ENCODE measurements at places on chromosomes 4 and X.

- DNase-seq: no peak
These were observed 129.9 kb downstream of the SPRY1 start for GRCh38 chr4:123526511-123526910.

DNA sequence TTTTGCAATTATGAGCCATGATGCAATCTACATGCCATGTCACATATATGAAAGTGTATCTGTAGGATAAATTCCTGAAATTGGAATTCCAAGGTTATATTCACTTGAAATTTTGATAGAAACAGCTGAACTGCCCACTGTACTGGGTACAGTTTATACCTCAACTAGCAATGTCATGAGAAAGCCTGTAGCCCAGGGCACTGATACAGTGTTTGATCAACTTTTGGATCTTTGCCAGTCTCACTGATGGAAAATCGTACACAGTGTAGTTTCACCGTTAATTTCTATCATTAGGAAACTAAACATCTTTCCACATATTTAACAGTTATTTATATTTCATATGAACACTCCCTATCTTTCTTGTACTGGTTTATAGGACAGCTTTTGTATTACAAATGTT is 34.2 kb downstream of the TAPT1 start:
- DNase-seq: no peak

DNA sequence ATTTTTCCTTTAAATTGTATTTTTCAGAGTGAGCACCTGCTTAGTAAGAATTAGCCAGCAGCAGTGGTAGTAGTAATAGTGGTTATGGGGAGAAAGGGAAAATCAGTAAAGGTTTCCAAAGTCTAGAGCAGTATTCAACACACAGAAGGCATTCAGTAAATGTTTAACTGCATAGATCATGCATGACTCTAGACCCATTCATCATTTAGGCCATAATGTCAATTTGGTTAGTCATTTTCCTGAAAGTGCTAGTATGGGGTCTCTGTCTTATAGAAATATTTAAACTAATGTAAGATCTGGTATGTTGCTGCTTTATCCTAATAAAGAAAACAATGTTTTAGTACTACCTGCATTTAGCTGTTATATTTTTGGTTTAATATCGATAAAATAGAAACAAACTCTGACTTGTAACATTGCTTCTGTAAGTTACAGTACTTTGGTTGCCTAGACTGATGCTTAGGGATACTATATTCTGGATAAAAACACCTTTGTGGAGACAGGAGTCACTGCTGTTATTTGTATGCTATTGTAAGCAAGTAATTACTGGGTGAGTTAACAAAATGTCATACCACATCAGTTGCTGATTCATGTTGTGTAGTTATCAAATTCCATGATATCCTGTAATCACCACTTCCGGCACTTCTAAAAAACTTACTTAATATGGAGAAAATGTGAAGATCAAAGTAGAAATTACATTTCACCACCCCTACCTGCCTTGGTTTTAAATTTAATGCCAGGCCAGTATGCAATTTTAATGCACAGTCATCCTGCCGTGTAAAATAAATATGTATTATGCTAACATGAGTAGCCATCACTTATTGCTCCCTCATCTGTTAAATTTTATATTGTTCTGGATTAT is 115.8 kb upstream of the BMPR1B start:
- DNase-seq: no peak

DNA sequence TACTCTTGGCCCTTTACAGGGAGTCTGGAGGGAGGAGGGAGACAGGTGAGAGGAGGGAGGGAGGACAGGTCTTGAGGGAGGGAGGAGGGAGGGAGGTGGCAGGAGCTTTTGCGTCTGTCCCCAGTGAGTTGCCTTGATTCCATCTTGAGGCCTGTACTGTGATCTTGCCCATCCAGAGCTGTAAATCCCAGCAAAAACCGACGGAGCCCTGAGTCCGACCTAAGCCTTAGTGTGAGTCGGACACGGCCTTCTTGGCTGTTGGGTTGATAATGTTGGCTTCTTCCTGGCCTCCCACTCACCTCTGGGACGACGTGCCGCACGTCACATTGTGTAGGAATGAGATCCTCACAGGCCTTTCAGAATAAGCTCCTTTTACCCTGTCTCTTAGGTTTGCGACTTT is 72.5 kb downstream of the RGS12 start:
- DNase-seq: no peak

DNA sequence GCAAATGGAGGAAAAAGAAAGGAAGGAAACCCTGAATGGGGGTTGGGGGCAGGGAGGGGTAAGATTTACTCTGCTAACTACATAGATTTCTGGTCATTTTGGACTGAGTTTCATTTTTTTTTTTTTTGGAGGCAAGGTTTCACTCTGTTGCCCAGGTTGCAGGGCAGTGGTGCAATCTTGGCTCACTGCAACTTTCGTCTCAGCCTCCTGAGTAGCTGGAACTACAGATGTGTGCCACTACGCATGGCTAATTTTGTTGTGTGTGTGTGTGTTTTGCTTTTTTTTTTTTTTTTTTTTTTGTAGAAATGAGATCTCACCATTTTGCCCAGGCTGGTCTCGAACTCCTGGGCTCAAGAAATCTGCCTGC is 223.5 kb downstream of the APBB2 start:
- DNase-seq: no peak

DNA sequence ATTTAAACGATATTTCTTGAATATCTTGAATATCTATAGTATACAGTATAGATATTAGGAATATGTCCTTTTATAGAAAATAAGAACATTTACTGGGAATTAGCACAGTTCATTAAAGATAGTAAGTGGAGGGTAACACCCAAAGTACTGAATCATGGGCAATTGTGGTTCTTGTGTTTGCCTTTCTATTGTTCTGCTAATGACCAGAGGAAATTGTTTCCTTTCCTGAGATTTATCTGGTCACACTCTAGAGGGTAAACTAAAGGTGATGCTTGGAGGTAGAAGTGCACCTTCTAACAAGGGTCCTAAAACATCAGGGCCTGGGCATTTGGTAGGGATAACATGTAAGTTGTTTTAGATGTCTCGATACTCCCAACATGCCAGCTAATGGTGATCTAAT is 241.3 kb upstream of the SFRP2 start:
- DNase-seq: no peak

DNA sequence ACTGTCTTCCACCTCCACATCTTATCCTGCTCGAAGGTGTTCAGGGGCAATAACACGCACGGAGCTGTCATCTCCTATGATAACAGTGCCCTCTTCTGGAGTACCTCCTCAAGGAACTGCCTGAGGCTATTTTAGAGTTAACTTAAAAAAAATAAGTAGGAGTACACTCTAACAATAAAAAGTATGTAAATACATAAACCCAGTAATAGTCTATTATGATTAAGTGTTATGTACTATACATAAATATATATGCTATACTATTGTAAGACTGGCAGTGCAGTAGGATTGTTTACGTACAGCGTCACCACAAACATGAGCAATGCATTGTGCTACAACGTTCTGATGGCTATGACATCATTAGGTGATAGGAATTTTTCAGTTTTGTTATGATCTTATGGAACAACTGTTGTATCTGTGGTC is 34.5 kb upstream of the TLR2 start:
- DNase-seq: no peak

DNA sequence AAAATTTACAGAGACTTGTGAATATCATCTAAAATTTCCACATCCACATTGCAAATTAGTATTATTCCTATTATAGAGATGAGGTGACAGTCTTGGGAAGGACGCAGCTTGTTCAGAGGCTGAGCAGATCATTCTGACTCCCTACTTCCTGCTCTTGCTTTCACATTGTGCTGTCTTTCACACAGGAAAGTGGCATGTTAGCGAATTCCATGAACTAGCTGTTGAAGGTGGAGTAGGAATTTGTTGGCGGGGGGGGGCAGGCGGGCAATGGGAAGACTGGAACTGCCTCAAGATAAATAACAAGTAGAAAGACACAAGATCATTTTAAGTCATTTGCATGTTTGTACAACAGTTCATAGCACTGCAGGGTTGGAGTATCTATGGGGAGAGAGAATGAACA is 2.3 kb downstream of the PF4V1 start:
- no peak for DNase-seq

GRCh38 chr4:13860126-13860525 is 232.6 kb upstream of the BOD1L1 start:
- DNase-seq: no peak

DNA sequence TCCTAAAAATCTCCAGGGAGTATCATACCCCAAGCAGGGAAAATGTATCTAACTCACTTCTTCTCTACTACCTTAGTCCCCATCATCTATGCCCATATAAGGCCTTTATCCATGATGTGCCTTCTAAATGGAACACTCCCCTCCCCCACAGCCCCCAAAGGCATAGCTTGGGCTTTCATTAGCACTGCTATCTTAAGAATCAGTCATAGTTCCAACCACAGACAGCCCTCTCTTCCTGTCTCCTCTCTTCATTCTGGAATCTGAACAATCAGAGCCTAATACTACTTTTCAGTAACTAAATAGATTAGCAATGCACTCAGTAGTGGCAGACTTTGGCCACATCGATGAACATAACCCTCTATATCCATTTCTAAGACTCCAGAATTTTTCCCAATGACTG is 313.2 kb upstream of the DKK2 start:
- DNase-seq: no peak

DNA sequence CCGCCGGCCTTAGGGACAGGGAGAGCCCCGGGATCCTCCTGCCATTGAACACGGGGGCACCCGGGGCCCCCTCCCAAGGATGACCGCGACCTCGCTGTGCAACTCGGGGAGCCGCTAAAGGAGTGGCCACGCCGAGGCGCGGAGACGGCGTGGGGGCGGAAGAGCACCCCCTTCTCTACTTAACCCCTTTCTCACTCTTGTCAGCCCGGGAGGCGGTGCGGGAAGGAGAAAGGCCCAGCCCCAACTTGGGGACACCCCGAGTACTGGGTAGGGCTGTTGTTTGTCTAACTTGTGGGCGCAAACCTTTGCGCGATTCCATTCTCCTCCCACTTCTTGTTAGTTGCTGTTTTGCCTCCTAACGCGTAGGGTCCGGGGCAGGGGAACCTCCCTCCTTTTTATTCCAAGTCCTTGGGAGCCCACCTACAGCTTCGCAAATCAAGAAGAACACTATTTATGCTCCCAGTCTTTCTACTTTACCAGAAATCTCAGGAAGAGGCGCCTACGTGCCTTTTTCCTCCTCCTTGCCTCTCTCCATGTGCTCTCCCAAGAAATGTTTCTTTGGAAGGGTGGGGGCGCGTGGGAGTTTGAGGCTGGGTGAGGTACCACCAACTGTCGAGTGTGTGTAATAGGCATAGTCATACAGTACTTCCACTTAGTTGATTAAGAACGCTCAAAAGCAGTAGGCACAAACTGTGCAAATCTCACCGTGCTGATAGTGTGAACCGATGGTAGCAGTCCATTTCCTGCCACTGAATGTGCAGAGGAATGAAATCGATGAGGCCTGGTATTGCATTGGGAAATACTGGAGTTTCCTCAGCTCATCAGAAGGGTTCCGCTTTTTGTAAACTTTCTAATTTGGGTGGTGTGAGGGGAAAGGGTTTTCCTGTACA is 813 bp downstream of the DIAPH2 start:
- DNase-seq: no peak

DNA sequence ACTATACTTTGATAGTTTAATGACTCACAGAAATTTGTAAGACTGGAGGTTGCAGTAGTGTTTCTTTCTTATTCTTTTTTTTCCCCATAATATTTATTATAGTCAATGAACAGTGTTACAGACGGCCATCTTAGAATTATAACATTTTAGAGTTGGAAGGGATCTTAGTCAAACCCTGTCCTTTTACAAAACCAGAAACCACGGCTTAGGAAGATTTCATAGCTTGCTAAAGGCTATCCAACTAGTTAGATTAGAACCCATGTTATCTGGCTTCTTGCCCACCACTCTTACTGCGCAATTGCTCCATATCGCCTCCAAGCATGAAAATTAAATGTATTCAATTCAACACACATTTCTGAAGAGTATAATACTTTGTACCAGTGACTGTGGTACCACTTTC is 1.1 kb downstream of the XIAP start:
- DNase-seq: no peak

GRCh38 chrX:102599084-102599950 is at the start of gene ARMCX5:
Gene ARMCX5, plus strand, starts transcription at chrX:102599515. Its CDS starts 2,627 bp downstream, at chrX:102602142.
- peak; percentile 20 for DNase-seq

GRCh38 chr4:150578745-150579501 is 3.0 kb upstream of the MAB21L2 start:
- no peak for DNase-seq

DNA sequence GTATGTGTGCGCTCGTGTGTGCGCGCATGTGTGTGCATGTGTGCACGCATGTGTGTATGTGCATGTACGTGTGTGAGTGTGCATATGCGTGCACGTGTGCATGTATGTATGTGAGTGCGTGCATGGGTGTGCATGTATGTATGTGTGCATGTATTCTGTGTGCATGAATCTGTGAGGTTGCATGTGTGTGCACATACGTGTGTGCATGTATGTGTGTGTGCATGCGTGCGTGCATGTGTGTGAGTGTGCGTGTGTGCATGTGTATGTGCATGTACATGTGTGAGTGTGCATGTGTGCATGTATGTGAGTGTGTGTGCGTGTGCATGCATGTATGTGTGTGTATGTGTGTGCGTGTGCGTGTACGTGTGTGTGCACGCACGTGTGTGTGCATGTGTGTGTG is 241.5 kb downstream of the SHOX start:
- no peak for DNase-seq

DNA sequence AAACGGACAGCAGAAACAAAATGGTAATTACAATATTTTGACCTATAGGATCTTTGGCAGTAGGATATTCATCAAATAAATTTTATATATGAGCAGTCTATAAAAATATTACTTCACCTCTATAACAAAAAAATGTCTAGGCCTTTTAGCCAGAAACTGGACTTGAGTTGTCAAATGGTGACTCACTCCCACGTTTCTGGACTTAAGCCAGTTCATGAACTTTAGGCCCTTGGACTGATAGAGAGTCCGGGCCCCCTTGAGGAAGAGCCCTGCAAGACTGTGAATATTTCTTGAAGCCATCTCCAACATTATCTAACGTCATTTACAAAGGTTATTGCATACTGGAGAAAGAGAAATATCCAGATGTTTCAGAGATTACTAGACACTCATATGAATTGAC is 106.8 kb upstream of the FAM47A start:
- no peak for DNase-seq

- no peak for DNase-seq
These were observed 130.8 kb downstream of the FAT4 start for GRCh38 chr4:125445525-125445924.

DNA sequence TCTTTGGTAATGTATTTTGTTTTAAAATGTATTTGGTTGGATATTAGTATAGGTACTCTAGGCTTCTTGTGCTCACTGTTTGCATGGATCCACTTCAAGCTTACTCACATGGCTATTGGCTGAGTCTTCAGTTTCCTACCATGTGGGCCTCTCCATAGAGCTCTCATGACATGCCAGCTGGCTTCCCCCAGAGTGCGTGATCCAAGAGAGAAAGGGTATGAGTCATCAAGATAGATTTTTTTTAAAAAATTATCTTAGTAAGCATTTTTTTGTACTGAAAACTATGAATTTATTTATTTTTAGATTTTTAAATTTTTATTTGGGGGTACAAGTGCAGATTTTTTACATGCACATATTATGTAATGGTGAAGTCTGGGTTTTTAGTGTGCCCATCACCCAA is 219.1 kb upstream of the AMOT start:
- no peak for DNase-seq

- no peak for DNase-seq
These were observed at the start of gene SLC49A3 for GRCh38 chr4:688854-689681. Gene SLC49A3, minus strand, starts transcription at chr4:689151. Its CDS starts 24 bp downstream, at chr4:689127.

Measured in stimulated activated CD4-positive, alpha-beta T cell treated with anti-CD3 and anti-CD28 coated beads, Interleukin-1b, Interleukin-23, amount 100 ng/mL, for 1 hour (primary cell).